ENCODE measurements at places on chromosomes 11 and 22. TPM values are rescaled to one million over a fixed set of nuclear protein-coding genes. Genes with fewer than 3 reads are reported as not detected.

FGF19 gene
- not detected for total RNA-seq

DNA sequence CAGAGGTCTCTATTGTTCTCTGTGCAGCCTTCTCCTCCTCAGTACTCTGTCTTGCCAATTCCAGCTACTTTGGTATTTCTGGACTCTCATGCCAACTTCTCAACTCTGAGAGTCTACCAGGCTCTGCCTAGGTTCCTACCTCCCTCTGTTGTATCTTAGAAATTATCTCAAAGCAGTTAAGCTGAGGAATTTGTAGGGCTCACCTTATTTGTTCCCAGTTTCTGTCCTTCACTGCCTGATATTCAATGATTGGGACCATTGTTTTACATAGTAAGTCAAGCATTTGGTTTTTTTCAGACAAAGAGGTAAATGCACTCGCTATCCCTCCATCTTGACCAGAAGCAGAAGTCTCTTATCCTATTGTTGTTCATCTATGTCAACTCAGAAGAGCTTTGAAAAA, 205.0 kb upstream of the PGR start:
- no peaks in the 10 kb centered on the region for H3K4me1 ChIP-seq
- no peak for DNase-seq

DNA sequence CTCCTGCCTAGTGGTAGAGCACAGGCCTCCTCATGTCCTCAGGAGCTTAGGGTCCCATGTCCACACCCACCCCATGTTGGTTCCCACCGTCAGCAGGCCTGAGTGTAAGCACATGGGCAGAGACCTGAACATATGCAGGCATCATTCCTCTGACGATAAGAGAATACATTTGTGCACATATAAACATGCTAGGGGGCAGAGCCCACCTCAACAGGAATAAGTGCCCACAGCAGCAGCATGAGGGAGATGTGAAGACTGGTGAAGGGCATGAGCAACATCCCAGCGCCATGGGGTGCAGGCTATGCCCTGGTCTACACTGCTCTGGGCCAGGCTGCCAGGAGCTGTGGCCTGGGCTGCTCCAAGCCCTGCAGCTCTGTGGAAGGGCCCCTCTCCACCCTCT, 16.9 kb downstream of the ADORA2A start:
- peaks cover 20% of the 10 kb centered on the region for H3K4me1 ChIP-seq
- no peaks in the 10 kb centered on the region for H3K27me3 ChIP-seq
- DNase-seq: no peak
- H3K36me3 ChIP-seq: peaks cover 10% of the 10 kb centered on the region
- no peak overlapping the region for H3K4me3 ChIP-seq

- no peaks in the 10 kb centered on the region for H3K36me3 ChIP-seq
- H3K4me1 ChIP-seq: no peaks in the 10 kb centered on the region
- peaks cover 24% of the 10 kb centered on the region for H3K27me3 ChIP-seq
Measured at GRCh38 chr11:13249992-13250391, 27.6 kb upstream of the BMAL1 start.

IGLL1 gene
- not detected for total RNA-seq

SPTY2D1 gene
- total RNA-seq: 27.9 TPM

TCN1 gene
- total RNA-seq: not detected

KLHL35 gene
- total RNA-seq: 0.55 TPM

MMP8 gene
- total RNA-seq: not detected

- no peaks in the 10 kb centered on the region for H3K4me1 ChIP-seq
- H3K4me3 ChIP-seq: no peak overlapping the region
- H3K27ac ChIP-seq: no peak overlapping the region
- H3K36me3 ChIP-seq: no peaks in the 10 kb centered on the region
Measured at GRCh38 chr11:30936491-30936890, 350.3 kb upstream of the MPPED2 start.

GRCh38 chr22:49892226-49892899, 25.9 kb downstream of the ALG12 start:
- H3K27me3 ChIP-seq: no peaks in the 10 kb centered on the region
- no peak overlapping the region for H3K4me3 ChIP-seq
- H3K27ac ChIP-seq: no peak overlapping the region
- H3K4me1 ChIP-seq: no peaks in the 10 kb centered on the region
- peak; percentile 7 for DNase-seq

YPEL4 gene
- 6.9 TPM for total RNA-seq

- no peak for DNase-seq
- H3K4me3 ChIP-seq: no peak overlapping the region
- peaks cover 5% of the 10 kb centered on the region for H3K36me3 ChIP-seq
Measured at GRCh38 chr11:63705526-63705925, 24.2 kb downstream of the RTN3 start.

DNA sequence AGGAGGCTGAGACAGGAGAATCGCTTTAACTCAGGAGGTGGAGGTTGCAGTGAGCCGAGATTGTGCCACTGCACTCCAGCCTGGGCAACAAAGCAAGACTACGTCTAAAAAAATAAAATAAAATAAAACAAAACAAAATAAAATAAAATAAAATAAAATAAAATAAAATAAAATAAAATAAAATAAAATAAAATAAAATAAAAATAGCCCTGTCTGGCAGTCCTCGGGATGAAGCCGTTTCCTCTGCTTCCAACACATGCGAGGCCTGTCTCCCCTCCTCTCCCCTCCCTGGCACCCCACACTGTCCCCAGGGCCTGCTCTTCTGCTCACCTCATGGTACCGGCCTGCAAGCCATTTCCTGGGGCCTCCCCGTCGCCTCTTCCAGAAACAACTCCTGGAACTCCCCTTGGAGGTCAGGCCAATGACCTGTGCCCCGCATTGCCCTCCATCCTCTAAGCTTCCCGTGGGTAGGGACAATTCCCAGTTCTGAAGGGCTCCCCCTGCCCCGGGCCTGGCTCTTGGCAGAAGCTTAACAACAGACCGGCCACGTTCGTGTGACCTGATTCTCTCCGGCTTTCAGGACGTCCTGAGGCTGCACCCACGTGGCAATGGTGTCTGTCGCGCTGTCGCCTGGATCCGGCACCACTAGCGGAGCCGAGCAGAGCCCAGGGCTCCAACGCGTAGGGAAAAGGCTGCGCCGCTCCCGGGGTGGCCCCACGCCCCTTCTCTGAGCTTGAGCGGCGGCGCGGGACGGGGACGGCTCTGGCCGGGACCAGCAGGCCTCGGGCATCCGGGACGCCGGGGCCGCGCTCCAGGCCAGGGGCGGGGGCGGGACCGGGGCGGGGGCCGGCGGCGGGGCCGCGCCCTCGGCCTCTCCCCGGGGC, 456 bp upstream of the PARVB start:
- H3K27me3 ChIP-seq: no peaks in the 10 kb centered on the region
- no peaks in the 10 kb centered on the region for H3K36me3 ChIP-seq
- peak overlapping the region; percentile 81 for H3K4me3 ChIP-seq
- peaks cover 27% of the 10 kb centered on the region for H3K4me1 ChIP-seq

P4HA3 gene
- not detected for total RNA-seq

GRCh38 chr11:62479631-62480201, 60.9 kb downstream of the SCGB1A1 start:
- DNase-seq: no peak
- peaks cover 6% of the 10 kb centered on the region for H3K27me3 ChIP-seq
- no peaks in the 10 kb centered on the region for H3K36me3 ChIP-seq
- no peak overlapping the region for H3K27ac ChIP-seq

RBMXL2 gene
- total RNA-seq: not detected

DNA sequence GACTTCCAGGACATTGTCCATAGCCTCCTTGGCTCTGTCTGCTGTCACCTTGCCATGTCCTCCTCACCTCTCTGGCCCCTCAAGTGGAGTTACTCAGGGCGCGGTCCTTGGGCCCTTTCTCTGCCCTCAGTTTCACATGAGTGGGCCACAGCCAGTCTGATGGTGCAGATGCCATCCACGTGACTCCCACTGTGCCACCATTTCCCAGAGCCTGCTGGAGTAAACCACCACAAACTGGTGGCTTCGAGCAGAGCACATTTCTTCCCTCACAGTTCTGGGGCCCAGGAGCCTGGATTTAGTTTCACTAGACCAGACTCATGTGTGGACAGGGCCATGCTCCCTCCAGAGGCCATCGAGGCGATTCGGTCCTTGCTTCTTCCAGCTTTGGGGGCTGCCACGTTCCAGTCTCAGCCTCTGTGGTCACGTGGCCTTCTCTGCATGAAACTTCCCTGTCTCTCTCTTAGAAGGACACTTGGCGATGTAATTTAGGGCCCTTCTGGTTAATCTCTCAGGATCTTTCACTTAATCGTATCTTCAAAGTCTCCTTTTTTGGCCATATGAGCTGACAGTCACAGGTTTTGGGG, 14.6 kb downstream of the SMARCB1 start:
- no peaks in the 10 kb centered on the region for H3K27me3 ChIP-seq
- H3K27ac ChIP-seq: no peak overlapping the region
- H3K36me3 ChIP-seq: peaks cover 31% of the 10 kb centered on the region
- no peak for DNase-seq

SYT12 gene
- total RNA-seq: not detected

- H3K27ac ChIP-seq: no peak overlapping the region
- no peak overlapping the region for H3K4me3 ChIP-seq
- no peaks in the 10 kb centered on the region for H3K27me3 ChIP-seq
- no peaks in the 10 kb centered on the region for H3K4me1 ChIP-seq
Measured at GRCh38 chr11:79241852-79242241, 199.0 kb downstream of the TENM4 start.

MAP6 gene
- not detected for total RNA-seq

Measured in activated naive CD8-positive, alpha-beta T cell treated with anti-CD3 and anti-CD28 coated beads, Interleukin-2, amount 10 ng/mL, durations not matched to agents 7 days and 5 days (primary cell).